ENCODE measurements at places on chromosomes 3 and 15.

GRCh38 chr3:46508850-46509591 lies 11.2 kb downstream of the RTP3 start:
- DNase-seq: no peak

DNA sequence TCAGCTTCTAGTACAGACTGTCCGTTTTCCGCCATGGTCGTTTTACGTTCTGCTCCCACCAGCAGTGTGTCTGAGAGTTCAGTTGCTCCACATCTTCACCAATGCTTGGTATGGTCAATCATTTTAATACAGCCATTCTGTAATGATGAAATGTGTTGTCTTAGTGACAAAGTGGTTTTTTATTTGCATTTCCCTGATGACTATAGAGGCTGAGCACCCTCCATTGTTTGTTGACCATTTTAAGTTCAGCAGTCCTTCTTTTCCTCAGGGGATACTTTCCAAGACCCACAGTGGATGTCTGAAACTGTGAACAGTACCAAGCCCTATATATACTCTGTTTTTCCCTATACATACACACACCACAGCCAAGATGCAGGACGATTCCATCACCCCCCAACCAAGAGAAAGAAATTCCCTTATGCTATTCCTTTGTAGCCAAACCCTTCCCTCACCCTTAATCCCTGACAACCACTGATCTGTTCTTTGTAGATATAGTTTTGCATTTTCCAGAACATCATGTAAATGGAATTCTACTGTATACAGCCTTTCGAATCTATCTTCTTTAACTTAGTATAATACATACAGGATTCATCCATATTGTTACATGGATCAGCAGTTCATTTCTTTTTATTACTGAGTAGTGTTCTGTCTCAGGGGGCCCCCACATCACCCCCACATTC lies 55.9 kb downstream of the C3orf20 start:
- DNase-seq: no peak

DNA sequence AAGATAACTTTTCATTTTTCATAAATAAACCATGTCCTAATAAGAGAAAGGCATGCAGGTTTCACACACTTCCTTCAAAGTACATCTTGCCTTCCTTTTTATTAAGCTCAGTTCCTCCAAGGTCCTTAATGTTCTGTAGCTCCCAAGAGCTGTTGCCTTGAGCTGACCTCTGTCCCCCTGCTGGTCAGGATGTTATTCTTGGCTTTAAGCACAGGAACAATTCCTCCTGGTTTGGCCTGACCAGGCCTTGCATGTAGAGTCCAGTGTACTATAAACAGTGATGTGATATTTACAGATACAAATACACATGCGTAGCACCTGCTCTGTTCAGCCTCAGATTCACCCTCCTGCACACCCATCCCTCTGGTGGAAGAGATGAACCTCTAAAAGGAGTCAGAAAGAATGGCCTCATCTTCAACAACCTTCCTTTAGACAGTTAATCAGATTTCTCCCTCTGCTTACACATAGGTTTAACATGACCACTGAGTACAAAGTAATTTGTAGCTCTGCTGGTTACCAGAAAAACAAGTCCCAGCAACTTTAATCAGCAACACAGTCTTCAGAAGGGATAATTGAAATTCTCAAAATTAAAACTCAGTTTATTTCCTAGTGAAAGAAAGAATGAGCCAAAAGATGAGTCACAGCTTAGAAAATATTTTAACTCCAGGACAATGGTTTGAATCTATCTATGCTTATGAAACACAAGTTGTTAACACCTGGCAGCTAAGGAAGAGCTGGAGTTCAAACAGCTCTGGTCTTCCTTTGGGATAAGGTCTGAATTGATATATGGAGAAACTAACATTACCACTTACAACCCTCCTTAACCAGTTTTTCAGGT lies 46.5 kb downstream of the PTPN9 start:
- DNase-seq: peak; percentile 37

GRCh38 chr3:123067689-123068600 lies 1.1 kb downstream of the PDIA5 start:
- no peak for DNase-seq

GRCh38 chr15:45458746-45459403 lies 63.7 kb downstream of the SLC30A4 start:
- DNase-seq: no peak

- DNase-seq: no peak
These were observed 315.4 kb upstream of the LMCD1 start for GRCh38 chr3:8186213-8186612.

GRCh38 chr15:73687351-73687750 lies 3.2 kb downstream of the CD276 start:
- DNase-seq: no peak

GRCh38 chr15:27585041-27585640 lies 514.0 kb downstream of the OCA2 start:
- no peak for DNase-seq

DNA sequence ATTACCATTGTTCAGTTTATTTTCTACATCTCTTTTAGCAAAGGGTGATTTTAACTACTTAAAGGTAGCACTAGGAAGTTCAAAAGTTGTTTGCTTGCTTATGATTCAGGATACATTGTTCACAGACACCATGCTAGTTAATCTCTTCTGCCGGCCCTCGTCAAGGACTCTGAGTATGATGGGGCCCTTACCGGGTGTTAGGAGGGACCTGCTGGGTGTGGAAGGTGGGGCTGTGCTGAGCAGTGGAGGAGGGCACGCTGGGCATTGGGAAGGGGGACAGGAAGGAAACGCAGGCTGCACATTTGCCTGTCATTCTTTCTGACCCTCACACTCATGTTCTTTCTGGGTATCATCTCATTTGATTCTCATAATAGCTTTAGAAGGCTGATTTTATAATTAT lies 65.1 kb upstream of the MYZAP start:
- no peak for DNase-seq

- DNase-seq: no peak
These were observed 176.6 kb downstream of the PYDC2 start for GRCh38 chr3:191637611-191638010.

- DNase-seq: no peak
These were observed 665 bp downstream of the GLB1 start for GRCh38 chr3:33096093-33096868.

- no peak for DNase-seq
These were observed 82.5 kb downstream of the STT3B start for GRCh38 chr3:31615071-31615875.

DNA sequence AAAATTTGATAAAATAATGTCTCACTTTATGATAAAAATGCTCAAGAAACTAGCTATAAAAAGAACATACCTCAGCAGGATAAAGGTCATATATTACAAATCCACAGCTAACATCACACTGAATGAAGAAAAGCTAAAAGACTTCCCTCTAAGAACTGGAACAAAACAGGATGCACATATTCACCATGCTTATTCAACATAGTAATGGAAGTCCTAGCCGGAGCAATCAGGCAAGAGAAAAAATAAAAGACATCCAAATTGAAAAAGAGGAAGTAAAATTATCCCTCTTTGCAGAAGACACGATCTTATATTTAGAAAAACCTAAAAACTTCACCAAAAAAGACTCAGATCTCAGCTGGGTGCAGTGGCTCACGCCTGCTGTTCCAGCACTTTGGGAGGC lies 34.0 kb downstream of the SENP7 start:
- no peak for DNase-seq

DNA sequence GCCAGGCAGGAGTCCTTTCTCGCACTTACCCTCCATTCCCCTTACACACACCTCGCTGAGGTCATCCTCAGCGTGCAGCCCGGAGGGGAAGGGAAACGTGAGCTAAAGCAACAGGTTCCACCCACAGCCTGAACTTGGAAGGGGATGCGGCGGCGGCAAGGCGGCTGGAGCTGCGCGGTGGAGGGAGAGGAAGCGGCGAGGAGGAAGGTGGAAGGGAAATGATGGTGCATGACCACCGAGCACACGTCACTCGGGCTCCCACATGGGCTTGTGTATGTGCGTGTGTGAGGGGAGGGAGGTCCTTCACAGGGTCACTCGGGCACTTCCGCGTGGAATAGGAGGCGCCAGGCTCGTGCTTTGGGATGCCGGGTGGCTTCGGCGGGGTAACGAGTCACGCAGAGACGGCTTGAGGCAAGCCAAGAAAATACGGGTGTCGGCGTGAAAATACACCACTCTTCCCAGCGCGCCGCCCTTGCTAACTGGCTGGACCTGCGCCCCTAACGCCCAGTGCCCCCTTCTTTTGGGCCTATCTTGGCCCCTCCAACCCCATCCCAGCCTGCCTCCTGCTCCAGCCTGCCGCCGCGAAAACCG lies 225.5 kb upstream of the IL12A start:
- no peak for DNase-seq

GRCh38 chr3:4322635-4323034 lies 19.5 kb downstream of the SETMAR start:
- peak; percentile 27 for DNase-seq

DNA sequence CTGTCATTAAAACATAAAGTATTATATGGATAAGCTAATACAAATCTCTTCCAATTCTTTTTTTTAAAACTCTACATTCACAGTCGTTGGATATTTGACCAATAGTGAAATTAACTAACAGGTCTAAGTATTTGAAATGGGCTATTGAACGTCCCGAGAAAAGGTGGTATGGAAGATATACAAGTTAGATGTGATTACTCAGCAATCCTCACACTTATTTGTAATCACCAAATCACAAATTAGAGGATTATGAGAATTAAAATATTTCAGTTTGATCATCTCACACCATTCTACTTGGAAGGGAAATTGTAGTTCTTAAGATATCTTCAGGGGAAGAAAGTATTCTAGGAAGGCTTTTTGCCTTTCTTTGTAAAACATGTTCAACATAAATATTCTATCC lies 60.5 kb downstream of the GAP43 start:
- DNase-seq: no peak

DNA sequence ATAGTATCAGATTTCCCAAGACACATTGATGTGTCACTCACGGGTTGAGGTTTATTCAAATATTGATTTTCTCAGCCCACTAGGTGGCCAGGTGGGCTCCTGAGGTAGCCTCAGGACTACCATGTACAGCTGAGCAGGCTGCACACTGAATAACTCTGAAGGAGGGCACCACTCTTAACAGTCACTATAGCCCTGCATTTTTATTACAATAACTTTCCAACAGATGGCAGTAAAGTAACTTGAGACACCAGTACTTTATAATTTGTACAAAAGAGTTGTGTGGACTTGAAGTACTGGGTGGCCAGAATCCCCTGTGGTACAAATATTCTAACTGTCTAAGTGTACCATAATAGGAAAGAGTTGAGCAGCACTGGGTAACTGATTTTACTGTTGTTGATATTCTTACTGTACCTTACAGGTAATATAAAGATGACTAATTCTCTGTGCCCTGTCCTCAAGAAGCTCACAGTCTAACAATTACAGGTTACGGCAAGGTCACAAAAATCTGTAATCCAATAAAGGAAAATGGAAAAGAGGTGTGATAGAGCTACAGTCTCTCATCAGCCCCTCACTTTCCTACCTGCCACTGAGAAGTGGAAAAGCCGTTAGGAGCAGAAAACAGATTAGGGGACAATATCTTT lies 76.0 kb downstream of the ETFA start:
- DNase-seq: peak; percentile 15

DNA sequence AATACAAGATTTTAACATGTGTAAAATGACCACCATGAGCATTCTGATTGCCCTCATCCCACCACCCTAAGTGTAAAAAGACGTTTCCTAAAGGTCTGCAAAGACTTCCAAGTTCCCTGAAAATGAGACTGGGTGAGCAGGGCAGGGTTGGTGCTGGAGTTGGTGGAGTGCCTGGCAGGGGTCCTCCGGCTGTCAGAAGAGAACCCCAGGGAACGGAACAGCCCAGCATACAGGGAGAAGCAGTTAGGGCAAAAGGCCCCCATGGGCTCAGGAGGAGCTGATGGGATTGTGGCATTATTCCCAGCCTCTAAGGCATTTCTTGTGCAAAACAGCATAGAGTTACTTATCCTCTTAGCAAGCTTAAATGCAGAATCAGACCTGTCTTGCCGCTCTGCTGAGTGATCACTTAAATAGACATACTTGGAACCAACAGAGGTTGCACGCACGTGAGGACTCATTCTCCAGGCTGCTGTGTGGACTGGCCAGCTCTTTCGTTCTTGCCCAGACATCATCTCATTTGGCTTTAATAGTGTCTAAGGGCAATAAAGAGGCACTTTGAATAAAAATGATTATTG lies 36.0 kb downstream of the XYLB start:
- DNase-seq: no peak

DNA sequence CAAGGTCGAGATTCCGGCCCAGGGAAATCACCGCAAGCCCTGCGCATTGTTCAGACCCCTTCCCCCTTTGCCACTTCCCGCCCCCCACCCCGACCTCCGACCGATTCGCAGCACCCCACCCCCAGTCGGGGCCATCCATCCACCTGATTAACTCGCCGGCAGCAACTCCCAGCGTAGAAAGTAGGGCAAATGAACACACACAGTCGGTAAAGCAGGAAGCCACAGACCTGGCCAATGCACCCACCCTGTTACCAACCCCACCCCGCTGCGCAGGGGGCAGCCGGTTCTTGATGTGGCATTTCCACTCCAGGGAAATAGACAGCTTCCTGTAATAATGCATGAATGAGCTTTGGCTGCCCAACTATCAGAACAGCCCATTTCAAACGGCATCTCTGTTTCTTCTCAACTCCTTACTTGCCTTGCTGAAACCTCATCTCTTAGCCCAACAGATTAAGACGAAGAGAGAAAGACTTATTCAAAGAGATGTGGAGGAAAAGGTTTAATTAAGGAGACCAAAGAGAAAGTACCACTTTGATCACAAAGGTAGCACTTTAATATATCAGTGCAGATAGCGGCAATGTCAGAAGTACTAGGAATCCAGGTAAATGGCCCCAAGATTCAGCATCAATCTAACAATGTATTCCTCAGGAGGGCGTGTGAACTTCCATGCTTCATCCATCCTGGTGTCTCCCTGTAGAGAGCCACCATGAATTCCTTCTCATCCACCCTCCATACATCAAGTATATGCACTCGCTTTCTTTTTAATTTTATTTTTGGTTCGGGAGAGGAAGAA lies 1.9 kb downstream of the TNIK start:
- no peak for DNase-seq

DNA sequence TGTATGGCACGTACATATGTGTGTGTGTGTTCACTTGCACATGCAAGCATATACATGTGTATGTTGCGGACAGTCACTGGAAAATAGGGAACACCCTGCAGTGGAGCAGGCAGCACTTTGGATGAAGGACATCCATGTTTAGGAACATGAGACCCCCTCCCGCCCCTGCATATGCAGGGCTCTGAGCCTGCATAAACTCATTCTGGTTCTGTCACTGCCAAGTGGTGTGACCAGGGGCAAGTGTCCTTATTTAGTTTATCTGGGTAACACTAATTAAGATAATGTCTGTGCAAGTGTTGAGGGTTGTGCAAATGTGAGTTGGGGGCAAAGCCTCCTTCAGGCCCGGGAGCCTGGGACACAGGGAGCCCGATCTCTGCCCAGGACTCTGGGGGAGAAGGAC lies 105.7 kb downstream of the CORO2B start:
- DNase-seq: no peak

DNA sequence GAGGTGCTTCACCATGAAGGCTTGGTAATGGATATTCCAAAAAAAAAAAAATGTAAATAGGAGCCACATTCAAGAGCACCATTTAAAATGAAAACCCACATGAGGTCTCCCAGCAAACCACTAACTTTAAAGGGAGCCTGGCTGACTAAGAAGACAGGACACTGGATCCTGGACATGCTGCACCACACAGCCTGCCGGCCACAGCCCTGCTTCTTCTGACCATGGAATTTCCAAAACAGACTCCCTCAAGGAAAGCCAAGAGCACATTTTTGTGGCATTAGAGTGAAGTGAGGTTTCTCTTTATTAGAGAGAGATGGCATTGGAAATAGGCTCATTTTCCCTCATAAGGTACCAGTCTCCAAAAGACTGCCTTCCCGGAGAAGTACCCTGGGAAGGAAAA lies 113.9 kb downstream of the RORA start:
- peak; percentile 19 for DNase-seq
